RPMI7951 (cell line): ENCODE measurements at places on chromosomes 2 and 18. TPM values are rescaled to one million over a fixed set of nuclear protein-coding genes. Genes with fewer than 3 reads are reported as not detected.

- DNase-seq: peak; percentile 66
Observed at GRCh38 chr2:160062292-160063005, at the start of gene PLA2R1. Gene PLA2R1, minus strand, starts transcription at chr2:160062615. Its CDS starts 212 bp downstream, at chr2:160062403.

GRCh38 chr18:76610933-76611749, 116.1 kb upstream of the ZNF516 start:
- DNase-seq: no peak

Gene EPC2
- 15.8 and 16.7 TPM in 2 replicates for total RNA-seq

DNA sequence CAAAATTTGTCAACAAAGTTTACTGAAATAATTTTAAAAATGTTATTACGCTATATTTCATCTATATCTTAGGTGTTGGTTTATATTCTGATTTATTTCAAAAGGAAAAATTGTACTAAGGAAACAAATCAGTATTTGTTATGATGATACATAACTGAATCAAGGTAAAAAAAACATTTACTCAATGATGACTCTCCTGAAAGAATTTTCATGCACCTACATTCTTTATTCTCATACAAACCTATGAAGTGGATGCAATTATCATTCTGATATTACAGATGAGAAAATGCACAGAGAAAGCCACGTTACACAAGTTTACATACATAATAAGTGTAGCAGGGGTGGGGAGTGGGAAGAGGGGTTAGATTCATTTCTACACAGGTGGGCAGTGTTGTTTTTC, 422.4 kb downstream of the DSEL start:
- no peak for DNase-seq

- DNase-seq: peak; percentile 53
Observed at GRCh38 chr18:13216092-13216582, 2.4 kb upstream of the LDLRAD4 start.

DNA sequence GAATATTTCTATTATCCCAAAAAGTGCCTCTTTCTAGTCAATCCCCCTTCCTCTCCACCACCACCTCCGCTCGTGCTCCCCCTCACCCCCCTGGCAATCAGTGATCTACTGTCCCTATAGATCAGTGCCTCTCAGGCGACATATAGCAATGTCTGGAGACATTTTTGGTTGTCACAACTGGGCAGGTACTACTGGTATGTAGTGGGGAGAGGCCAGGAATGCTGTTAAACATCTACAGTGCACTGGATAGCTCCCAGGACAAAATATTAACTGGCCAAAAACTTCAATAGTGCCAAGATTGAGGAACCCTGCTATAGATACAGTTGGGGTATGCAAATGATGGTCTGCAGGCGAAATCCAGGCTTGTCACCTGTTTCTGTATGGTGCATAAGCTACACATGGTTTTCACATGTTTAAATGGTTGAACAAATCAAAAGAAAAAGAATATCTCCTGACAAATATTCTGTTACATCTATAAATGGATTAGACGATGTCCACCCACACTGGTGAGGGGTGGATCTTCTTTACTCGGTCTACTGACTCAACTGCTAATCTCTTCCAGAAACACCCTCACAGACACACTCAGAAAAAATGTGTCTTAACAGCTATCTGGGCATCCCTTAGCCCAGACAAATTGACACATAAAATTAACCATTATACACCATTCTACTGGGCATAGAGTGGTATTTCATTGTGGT, 25.5 kb downstream of the DPYSL5 start:
- no peak for DNase-seq

Gene AMER3
- total RNA-seq: not detected in 2 replicates

Gene INHA
- total RNA-seq: 0.10 and 0.12 TPM in 2 replicates

GRCh38 chr2:215841175-215841816, 172.1 kb downstream of the MREG start:
- peak; percentile 29 for DNase-seq

Gene IL1RL1
- total RNA-seq: 0.10 TPM in 1 of 2 replicates, not detected in the other

- DNase-seq: no peak
Observed at GRCh38 chr18:50092245-50092805, 102.6 kb downstream of the MYO5B start.

- no peak for DNase-seq
Observed at GRCh38 chr2:232482301-232483238, 5.1 kb downstream of the ECEL1 start.

Gene CFC1B
- total RNA-seq: not detected in 2 replicates

Gene GRB14
- total RNA-seq: not detected in 2 replicates

DNA sequence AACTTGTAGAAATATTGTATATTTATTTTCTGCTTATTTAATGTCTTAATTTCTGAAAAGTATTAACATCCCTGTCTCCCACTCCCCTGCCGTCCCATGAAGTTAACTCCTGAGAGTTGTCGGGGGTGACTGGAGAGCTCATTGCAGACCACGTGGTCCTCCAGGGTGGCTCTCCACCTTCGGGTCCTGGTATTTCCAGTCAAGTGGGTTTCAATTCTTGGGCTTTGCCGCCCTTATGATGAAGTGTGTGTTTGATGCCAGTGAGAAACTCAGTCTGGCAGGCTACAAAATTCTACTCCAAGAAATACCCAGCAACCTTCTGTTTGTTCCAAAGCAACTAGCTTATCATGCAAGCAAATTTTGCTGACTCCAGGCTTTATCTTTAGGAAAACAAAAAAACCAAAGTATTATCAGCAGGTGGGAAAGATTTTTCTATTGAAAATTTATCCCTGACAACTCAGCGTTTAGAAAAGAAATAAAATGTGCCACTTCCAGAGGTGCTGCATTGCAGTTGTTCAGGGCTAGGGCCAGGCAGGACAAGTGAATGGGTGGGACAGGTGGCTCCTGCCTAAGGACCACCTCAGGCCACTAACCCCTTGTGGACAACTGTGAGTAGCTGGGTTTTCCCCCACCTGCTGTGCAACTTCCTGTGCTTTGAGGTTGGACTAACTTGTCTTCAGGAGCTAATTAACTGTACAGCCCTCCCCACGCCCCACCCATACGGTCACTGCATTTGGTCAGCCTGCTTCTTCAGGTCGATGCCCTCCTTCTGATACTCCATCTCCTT, 46.6 kb downstream of the BCL2L11 start:
- DNase-seq: no peak

Gene MFSD2B
- 0.24 TPM in 1 of 2 replicates, not detected in the other for total RNA-seq

Gene NTSR2
- 0.36 TPM in 1 of 2 replicates, not detected in the other for total RNA-seq

DNA sequence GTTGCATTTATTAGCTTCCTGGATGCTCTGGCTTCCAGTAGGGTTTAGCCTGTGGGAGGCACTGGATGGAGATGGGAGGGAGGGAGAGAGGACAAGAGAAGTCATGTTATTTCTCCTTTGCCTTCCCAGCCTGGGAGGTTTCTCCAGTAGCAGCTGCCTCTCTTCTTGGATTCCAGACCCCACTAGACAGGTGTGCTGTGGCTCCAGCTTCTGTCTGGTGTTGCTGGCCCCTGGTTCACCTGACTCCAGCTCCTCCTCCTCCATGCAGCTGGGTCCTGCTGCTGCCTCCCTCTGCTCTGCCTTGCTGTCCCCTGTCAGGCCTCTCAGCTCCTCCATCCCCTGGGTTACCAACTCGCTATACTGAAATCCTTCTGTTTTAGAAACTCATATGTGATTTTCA, 188.9 kb upstream of the TNP1 start:
- no peak for DNase-seq

Gene CDK15
- 59.0 and 67.0 TPM in 2 replicates for total RNA-seq

Gene UCN
- 0.48 and 2.1 TPM in 2 replicates for total RNA-seq

- peak; percentile 5 for DNase-seq
Observed at GRCh38 chr2:17482651-17483050, 35.6 kb downstream of the RAD51AP2 start.

- peak; percentile 13 for DNase-seq
Observed at GRCh38 chr18:12637901-12638643, 19.8 kb downstream of the SPIRE1 start.

GRCh38 chr2:205494537-205495235, 187.6 kb upstream of the NRP2 start:
- no peak for DNase-seq

DNA sequence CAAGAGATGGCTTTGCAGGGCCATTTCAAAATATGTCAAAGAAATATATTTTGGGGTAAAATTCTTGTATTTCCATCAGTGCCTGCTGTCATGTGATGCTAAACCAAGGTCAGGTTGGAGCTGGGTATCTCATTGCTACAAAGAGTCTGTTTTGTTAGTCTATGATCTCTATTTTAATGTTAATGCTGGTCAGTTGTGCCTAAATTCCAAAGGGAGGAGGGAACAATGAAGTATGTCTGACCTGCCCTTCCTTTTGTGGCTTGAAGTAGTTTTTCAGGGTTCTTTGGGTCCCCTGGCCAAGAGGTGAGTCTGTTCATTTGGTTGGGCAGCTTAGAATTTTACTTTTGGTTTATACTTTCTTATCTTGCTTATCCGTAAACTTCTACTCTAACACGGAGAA, 61.6 kb upstream of the DYNAP start:
- DNase-seq: no peak

DNA sequence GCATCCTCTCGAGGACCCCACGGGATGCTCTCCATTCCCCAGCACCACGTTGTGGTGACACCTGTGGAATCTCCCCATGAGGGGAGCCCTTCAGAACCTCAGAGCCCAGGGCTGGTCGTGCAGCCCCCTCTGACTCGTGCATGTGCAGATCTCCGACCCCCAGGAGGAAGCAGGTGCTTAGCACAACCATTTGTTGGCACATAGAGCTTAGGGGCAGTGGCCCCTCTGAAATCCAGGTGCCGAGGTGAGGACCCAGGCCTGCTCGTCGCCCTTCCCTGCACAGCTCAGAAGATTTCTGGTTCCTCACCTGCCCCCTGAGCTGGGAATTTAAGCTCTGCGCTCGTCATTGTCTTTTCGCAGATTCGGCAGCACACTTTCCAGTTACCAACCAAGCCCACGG, 1.3 kb upstream of the OTOS start:
- DNase-seq: no peak

GRCh38 chr2:108125581-108125980, 114.2 kb upstream of the SULT1C3 start:
- DNase-seq: no peak

Gene POTEE
- not detected in 2 replicates for total RNA-seq

DNA sequence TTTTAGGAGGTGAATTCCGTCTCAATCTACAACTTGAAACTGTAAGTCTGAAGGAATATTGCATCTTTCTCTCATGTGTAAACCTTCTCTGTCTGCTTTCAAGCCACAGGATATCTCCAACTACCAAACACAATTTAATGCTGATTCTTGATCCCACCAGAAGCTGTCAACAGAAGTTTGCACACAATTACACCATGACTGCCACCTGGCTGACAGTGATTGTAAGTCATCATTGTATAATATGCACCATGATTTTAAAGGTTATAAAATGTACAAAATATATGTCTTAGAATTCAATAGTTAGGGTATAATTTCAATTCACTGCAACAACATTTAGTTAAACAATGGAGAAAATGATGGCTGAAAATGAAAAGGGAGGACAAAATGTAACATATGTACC, 18.4 kb downstream of the PREPL start:
- DNase-seq: peak; percentile 15

- peak; percentile 91 for DNase-seq
Observed at GRCh38 chr2:8229546-8229986, 452.3 kb upstream of the ID2 start.

- peak; percentile 35 for DNase-seq
Observed at GRCh38 chr2:119760956-119761275, 1.2 kb downstream of the PTPN4 start.

- DNase-seq: no peak
Observed at GRCh38 chr2:237065071-237065377, 20.7 kb upstream of the COPS8 start.

GRCh38 chr2:240202586-240202985, 62.1 kb upstream of the OTOS start:
- no peak for DNase-seq

Gene TMEM182
- total RNA-seq: 2.3 and 3.4 TPM in 2 replicates

DNA sequence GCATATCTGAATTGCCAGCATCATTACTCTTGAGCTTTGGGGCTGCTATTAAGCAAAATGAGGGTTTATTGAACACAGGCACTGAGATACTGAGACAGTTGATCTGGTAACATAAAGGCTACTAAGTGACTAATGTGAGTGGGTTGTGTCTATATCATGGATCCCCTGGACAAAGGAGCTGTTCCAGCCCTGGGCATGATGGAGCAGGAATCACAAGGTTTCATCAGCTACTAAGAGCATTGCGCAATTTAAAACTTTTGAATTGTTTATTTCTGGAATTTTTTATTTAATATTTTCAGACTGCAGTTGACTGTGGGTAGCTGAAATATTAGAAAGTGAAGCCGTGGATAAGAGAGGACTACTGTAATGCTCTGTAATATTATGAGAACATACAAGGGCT, 73.5 kb downstream of the MGAT5 start:
- DNase-seq: no peak

Gene ESPNL
- under 0.01 TPM in 1 of 2 replicates, not detected in the other for total RNA-seq

GRCh38 chr2:8426550-8426949, 255.3 kb upstream of the ID2 start:
- no peak for DNase-seq

Gene TUBA3D
- not detected in 2 replicates for total RNA-seq

GRCh38 chr2:51695531-51695930, 663.6 kb upstream of the NRXN1 start:
- DNase-seq: no peak
